ENCODE measurements at places on chromosomes 11 and 22.
A peak's percentile ranks its signal among the peaks of the same experiment; 100 is the strongest.

GRCh38 chr11:125114518-125114917 is 3.1 kb upstream of the TMEM218 start:
- no peaks in the 10 kb centered on the region for H3K27me3 ChIP-seq
- no peak overlapping the region for H3K27ac ChIP-seq
- DNase-seq, result no peak
- no peak overlapping the region for H3K4me3 ChIP-seq
- peaks cover 8% of the 10 kb centered on the region for H3K4me1 ChIP-seq
- no peaks in the 10 kb centered on the region for H3K36me3 ChIP-seq

DNA sequence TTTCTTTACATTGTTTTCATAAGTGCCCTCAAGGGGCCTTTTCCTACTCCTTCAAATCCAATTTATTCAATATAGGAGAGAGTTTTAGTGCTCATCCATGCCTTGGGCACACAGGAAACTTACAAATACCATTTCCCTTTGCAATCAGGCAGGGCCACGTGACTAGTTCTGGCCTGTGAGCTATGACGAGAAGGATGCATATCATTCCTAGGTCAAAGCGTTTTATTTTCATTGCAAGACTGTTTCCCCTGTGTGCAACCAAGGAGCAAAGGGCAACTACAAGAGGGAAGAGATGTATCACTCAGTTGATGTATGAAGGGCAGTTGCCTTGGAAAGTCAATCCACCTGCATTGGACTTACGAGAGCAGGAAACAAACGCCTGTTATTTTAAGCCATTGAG is 1.9 kb upstream of the TRAF6 start:
- no peak for DNase-seq
- H3K4me3 ChIP-seq, result no peak overlapping the region
- peaks cover 6% of the 10 kb centered on the region for H3K4me1 ChIP-seq
- no peaks in the 10 kb centered on the region for H3K36me3 ChIP-seq
- no peaks in the 10 kb centered on the region for H3K27me3 ChIP-seq
- H3K27ac ChIP-seq, result peak overlapping the region; percentile 22

GRCh38 chr22:21020802-21021429 is 6.0 kb downstream of the P2RX6 start:
- no peak overlapping the region for H3K4me3 ChIP-seq
- DNase-seq, result peak; percentile 71
- no peaks in the 10 kb centered on the region for H3K36me3 ChIP-seq
- 0 out of 2 replicates have a peak, but pooled peaks cover 1% of the 10 kb centered on the region for H3K4me1 ChIP-seq

GRCh38 chr11:120117991-120118390 is 19.9 kb downstream of the TRIM29 start:
- no peak for DNase-seq
- no peaks in the 10 kb centered on the region for H3K4me1 ChIP-seq
- no peak overlapping the region for H3K27ac ChIP-seq
- H3K4me3 ChIP-seq, result no peak overlapping the region
- no peaks in the 10 kb centered on the region for H3K36me3 ChIP-seq

DNA sequence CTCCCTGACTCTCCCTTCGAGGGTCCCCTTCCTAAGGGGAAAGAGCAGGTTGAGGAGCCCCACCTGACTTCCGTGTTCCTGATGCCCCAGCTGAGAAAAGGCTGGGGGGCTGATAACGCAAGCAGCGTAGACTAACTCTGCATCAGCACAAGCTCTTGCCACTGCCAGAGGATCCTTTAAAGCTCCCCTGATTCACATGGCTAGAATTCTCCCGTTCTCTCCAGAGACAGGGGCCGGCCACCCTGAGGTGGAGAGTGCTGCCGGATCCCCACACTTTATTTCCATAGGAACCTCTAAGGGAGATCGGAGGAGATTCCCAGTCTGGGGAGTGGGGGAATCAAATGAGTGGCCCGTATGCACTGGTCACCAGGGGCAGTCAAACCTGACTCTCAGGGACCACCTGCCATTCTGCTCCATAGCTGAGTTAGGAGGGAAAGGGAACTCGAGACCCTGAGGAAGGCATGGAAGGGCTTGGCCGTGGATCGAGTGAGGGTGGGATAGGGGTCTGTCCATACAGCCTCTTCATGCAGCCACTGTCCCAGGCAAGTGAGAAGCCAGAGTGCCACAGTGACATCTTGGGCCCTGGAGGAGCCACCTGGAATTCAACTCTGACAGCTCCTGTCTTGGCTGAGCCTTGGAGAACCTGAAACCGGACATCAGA is 1.4 kb upstream of the VSIG10L2 start:
- H3K4me3 ChIP-seq, result no peak overlapping the region
- no peaks in the 10 kb centered on the region for H3K27me3 ChIP-seq
- H3K27ac ChIP-seq, result no peak overlapping the region

GRCh38 chr11:18927550-18928322 is 11.5 kb downstream of the MRGPRX1 start:
- DNase-seq, result no peak
- H3K4me1 ChIP-seq, result no peaks in the 10 kb centered on the region
- H3K36me3 ChIP-seq, result no peaks in the 10 kb centered on the region
- H3K27ac ChIP-seq, result no peak overlapping the region

- peak; percentile 55 for DNase-seq
- peaks cover 18% of the 10 kb centered on the region for H3K4me1 ChIP-seq
- H3K36me3 ChIP-seq, result peaks cover 40% of the 10 kb centered on the region
- H3K27me3 ChIP-seq, result no peaks in the 10 kb centered on the region
- H3K27ac ChIP-seq, result peak overlapping the region; percentile 59
Measured at GRCh38 chr22:45552580-45553350, 50.1 kb downstream of the FBLN1 start.

DNA sequence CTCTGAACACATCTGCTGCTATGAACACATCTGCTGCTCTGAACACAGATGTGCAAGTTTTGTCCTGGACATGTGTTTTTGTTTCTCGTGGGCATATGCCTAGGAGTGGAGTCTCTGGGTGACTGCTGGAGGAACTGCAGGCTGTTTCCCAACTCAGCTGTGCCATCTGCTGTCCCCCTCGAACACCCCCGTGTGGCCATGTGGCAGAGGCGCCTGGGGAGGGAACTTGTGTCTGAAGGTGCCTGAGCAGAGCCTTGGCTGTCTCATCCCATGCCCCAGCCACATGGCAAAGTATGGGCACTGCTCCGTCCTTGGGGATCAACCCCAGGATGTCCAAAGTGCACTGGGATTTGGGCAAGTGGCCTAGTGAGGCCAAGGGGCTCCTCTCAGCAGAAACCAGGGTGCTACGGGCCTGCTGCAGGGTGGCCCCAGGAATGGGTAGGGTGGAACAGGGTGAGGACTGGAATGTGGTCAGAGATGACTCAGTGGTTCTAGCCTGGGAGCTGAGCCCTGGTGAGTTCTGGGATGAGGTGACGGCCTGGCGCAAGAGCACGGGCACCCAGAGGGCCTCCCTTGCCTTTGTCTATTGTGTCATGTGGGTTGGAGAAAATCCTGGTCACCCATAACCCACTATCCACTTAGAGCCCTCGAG is 14.7 kb downstream of the GATD1 start:
- peak; percentile 82 for DNase-seq
- peaks cover 42% of the 10 kb centered on the region for H3K36me3 ChIP-seq
- H3K4me1 ChIP-seq, result peaks cover 5% of the 10 kb centered on the region
- no peaks in the 10 kb centered on the region for H3K27me3 ChIP-seq

GRCh38 chr22:45879552-45879949 is 97.4 kb downstream of the WNT7B start:
- no peaks in the 10 kb centered on the region for H3K36me3 ChIP-seq
- no peaks in the 10 kb centered on the region for H3K27me3 ChIP-seq
- H3K4me3 ChIP-seq, result no peak overlapping the region
- H3K27ac ChIP-seq, result no peak overlapping the region
- DNase-seq, result no peak

GRCh38 chr11:128759597-128759996 is 65.7 kb downstream of the FLI1 start:
- no peaks in the 10 kb centered on the region for H3K4me1 ChIP-seq
- H3K36me3 ChIP-seq, result no peaks in the 10 kb centered on the region
- DNase-seq, result no peak
- no peaks in the 10 kb centered on the region for H3K27me3 ChIP-seq
- no peak overlapping the region for H3K27ac ChIP-seq
- no peak overlapping the region for H3K4me3 ChIP-seq

GRCh38 chr11:77332259-77332658 is 30.8 kb upstream of the GDPD4 start:
- no peaks in the 10 kb centered on the region for H3K27me3 ChIP-seq
- no peak overlapping the region for H3K4me3 ChIP-seq
- no peaks in the 10 kb centered on the region for H3K36me3 ChIP-seq
- H3K27ac ChIP-seq, result no peak overlapping the region
- no peaks in the 10 kb centered on the region for H3K4me1 ChIP-seq

GRCh38 chr11:91459840-91460239 is 764.8 kb upstream of the FAT3 start:
- no peak overlapping the region for H3K4me3 ChIP-seq
- H3K36me3 ChIP-seq, result no peaks in the 10 kb centered on the region
- no peaks in the 10 kb centered on the region for H3K27me3 ChIP-seq
- H3K4me1 ChIP-seq, result no peaks in the 10 kb centered on the region
- no peak for DNase-seq
- H3K27ac ChIP-seq, result no peak overlapping the region

DNA sequence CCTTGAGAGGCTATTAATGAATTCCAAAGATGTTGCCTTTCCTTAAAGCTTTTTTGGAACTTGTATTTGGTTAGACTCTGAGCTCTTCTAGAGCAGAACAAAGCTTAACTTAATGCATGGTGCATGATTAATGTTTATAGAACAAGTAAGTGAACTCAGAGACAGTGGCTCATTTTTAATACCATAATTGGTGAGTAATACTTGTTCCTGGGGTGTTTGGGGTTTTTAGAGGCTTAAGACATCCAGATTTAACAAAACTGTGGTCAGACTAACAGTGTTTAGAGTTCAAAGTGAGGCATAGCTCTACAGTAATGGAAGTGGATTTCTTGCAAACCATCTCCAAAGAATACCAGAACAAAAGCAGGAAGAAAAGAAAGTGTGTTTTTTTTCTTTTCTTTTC is 73.7 kb upstream of the CTSC start:
- no peak for DNase-seq
- H3K27me3 ChIP-seq, result no peaks in the 10 kb centered on the region
- H3K36me3 ChIP-seq, result no peaks in the 10 kb centered on the region
- H3K4me3 ChIP-seq, result no peak overlapping the region
- no peaks in the 10 kb centered on the region for H3K4me1 ChIP-seq
- H3K27ac ChIP-seq, result no peak overlapping the region

- no peak overlapping the region for H3K4me3 ChIP-seq
- H3K4me1 ChIP-seq, result no peaks in the 10 kb centered on the region
- DNase-seq, result no peak
- H3K27ac ChIP-seq, result peak overlapping the region; percentile 55
- no peaks in the 10 kb centered on the region for H3K27me3 ChIP-seq
Measured at GRCh38 chr11:106697058-106697457, 321.2 kb downstream of the GUCY1A2 start.

- no peak overlapping the region for H3K4me3 ChIP-seq
- no peaks in the 10 kb centered on the region for H3K27me3 ChIP-seq
- no peaks in the 10 kb centered on the region for H3K4me1 ChIP-seq
- peaks cover 37% of the 10 kb centered on the region for H3K36me3 ChIP-seq
- DNase-seq, result no peak
- H3K27ac ChIP-seq, result no peak overlapping the region
Measured at GRCh38 chr11:130872102-130872501, 44.2 kb downstream of the SNX19 start.

DNA sequence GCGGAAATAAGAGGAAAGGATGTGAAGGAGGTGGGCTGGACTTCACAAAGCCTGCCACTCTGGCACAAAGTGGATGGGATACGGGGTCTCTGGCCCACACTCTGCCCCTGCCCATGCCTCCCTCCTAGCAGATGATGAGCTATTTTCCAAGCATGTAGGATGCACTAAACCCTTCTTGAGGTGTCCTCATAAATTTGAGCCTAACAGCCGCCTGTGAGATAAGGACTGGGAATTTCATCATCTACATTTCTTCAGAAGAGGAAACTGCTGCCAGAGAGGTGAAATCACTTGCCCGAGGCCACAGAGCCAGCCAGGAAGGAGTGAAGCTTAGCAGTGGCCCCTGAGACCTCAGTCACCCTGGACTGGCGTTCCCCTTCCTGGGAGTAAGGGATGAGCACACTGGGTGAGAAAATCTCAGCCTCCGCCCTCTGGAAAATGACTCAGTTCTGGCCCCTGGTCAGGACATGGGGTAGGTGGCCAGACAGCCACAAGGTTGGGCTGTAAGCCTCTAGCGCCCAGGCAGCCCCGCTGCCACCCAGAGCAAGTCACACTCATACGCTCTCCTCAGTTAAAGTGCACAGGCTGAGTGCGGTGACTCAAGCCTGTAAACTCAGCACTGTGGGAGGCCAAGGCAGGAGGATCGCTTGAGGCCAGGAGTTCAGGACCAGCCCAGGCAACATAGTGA is 27.9 kb downstream of the MB start:
- H3K4me3 ChIP-seq, result no peak overlapping the region
- DNase-seq, result no peak
- H3K4me1 ChIP-seq, result peaks cover 46% of the 10 kb centered on the region

- peaks cover 12% of the 10 kb centered on the region for H3K4me1 ChIP-seq
- H3K27ac ChIP-seq, result peak overlapping the region; percentile 23
- H3K36me3 ChIP-seq, result peaks cover 42% of the 10 kb centered on the region
- DNase-seq, result no peak
- H3K4me3 ChIP-seq, result no peak overlapping the region
Measured at GRCh38 chr11:73869332-73869949, 7.2 kb downstream of the COA4 start.

DNA sequence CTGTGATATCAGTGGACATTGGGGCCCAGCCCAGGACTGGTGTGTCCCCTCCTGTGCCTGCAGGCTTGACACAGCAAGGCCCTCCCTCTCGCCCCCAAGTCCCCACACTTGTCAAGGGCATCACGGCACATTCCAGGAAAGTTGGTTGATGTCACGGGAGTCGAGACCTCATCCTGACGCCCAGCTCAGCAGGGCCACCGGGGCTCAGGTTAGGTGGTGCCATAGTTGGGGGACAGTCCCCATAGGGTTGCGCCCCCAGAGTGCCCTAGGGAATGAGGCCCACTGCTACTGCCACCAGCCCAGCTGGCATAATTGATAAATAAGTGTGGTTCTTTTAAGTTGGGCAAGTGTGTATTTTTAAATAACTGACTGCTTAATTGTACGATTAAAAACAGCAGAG is 28.3 kb upstream of the GRAMD4 start:
- DNase-seq, result no peak
- no peaks in the 10 kb centered on the region for H3K27me3 ChIP-seq
- peaks cover 61% of the 10 kb centered on the region for H3K4me1 ChIP-seq
- no peak overlapping the region for H3K27ac ChIP-seq
- no peak overlapping the region for H3K4me3 ChIP-seq
- H3K36me3 ChIP-seq, result no peaks in the 10 kb centered on the region

DNA sequence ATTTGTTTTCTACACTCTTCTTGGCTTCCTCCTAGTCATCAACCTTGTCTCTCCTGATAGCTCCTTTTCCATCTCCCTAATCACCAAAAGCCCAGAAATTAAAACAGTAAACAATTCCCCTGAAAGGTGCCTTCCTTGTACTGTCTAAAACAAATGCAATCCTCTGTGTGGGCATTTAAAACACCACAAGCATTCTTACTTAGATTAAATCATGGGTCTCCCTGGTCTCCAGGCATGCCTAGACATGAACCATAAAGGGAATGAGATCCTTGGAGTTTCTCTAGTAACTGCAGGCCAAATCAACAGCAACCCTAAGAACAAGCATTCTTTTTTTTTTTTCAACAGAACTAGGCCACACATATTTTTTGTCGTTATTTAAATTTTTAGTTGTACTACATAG is 1.9 kb downstream of the BTG4 start:
- peaks cover 15% of the 10 kb centered on the region for H3K4me1 ChIP-seq
- H3K4me3 ChIP-seq, result no peak overlapping the region
- H3K27me3 ChIP-seq, result no peaks in the 10 kb centered on the region
- H3K27ac ChIP-seq, result peak overlapping the region; percentile 27
- H3K36me3 ChIP-seq, result no peaks in the 10 kb centered on the region

Measured in SK-N-SH (cell line).